H4 (cell line): ENCODE measurements at places on chromosomes 11 and 22.
A peak's percentile ranks its signal among the peaks of the same experiment; 100 is the strongest.

- peak; percentile 76 for DNase-seq
Observed at GRCh38 chr11:102940714-102941588, 14.6 kb downstream of the MMP13 start.

DNA sequence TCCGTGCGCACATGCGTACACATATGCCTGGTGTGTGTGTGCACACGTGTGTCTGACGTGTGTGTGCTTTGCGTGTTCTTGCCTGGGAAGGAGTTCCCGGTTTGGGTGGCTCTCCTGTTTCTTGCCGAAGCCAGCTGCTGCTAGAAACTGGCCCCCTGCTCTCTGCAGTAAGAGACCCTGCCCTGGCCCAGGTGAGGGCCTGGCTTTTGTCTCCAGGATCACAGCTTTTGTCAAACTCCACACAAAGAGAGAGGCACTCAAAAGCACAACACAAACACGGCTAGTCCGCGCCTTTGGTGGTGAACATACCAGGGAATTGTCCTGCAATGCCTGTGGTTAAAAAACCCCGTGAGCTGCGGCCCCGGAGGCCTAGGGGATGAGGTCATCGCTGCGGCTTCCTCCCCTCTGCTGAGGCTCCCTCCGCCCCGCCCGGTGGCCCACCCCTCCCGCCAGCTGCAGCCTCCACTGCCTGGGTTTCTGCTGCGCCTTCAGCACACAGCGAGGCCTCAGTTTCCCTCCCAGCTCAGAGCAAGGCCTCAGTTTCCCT, 88.9 kb downstream of the KCNQ1 start:
- peak; percentile 95 for DNase-seq

- no peak for DNase-seq
Observed at GRCh38 chr11:128697645-128698174, 3.8 kb downstream of the FLI1 start.

DNA sequence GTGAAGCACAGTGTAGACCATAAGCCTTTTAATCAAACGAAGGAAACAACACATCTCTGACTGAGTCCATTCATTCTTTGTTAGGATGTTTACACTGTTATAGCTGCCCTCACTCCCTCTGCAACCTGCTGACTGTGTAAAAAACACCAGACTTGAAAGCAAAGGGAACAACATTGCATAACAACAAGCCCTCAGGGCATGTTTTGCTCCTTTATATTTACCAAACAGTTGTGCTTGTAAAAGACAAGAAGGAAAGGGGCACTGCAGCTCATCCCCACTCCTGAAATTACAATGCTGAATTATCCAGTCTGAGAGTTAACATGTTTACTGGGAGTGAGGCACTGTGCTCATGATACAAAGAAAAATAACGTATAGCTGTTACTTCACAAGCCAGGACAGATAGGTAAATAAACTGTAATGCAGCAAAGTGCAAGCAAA, 46.4 kb downstream of the RAB30 start:
- peak; percentile 69 for DNase-seq
